ENCODE measurements at places on chromosomes 4 and X.

DNA sequence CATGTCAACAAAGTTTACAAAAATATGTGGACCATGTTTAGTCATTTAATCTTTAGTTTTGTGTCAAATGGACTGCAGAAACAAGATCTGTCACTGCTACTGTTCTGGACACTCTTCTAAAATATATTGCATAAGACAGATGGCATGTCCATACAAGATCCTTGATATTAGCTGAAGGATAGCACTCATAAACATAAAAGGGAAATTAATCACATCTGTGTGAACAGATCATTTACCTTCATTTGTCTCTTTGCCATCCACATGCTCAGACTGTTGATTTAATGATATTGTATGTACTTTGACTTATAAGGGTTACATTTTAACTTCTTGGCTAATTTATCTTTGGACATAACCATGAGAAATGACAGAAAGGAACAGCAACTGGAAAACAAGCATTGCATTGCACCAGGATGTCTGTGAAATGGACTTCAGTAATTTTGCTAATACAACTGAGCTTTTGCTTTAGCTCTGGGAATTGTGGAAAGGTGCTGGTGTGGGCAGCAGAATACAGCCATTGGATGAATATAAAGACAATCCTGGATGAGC, at the start of gene UGT2B7:
TSS of gene UGT2B7 (plus strand) at position 364 of the 546 bp plus-strand sequence. CDS start at position 411, 47 bp downstream.
- no peak for DNase-seq

DNA sequence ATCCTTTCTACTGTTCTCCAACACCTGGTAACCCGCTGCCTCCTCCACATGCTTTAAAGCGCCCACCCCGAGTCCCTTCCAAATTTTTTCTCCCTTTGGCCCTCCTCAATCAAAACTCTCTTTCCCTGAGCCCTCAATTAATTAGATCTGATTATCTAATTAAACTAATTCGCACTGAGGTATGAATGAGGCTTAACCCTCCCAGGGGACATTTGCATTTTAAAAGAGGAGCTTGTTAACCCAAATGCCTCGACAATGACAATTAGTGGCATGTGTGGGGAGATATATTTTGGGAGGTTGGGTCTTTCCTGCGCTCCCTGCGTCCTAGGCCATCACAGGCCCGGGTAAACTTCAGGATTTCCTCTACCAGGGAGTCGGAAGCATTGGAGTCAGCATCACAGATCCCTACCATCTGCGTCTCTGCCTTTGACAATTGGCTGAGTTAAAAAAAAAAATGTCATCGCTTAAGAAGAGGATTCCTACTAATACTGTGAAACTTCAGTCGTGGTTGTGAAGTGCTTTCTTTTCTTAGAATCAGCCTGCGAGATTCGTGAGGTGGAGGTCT, 50.6 kb downstream of the TENM3 start:
- DNase-seq = no peak

DNA sequence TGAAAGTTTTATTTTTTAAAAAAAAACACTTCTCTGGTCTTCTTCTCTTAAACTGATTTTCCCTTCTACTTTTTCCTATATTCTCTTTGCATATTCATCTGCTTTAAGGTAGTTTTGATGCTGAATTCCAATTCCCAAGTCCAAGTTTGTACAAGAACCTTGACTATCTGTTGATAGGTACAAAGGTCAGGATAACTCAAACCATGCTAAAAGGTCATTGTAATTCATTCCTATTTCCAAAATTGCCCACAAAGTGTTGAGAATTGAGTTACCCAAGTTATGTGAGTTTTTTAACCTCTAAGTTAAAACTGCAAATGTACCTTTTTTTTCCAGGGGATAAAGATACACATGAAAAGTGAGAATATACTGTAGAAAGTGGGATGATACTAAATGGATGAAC, 46.1 kb upstream of the TMEM192 start:
- DNase-seq = no peak

DNA sequence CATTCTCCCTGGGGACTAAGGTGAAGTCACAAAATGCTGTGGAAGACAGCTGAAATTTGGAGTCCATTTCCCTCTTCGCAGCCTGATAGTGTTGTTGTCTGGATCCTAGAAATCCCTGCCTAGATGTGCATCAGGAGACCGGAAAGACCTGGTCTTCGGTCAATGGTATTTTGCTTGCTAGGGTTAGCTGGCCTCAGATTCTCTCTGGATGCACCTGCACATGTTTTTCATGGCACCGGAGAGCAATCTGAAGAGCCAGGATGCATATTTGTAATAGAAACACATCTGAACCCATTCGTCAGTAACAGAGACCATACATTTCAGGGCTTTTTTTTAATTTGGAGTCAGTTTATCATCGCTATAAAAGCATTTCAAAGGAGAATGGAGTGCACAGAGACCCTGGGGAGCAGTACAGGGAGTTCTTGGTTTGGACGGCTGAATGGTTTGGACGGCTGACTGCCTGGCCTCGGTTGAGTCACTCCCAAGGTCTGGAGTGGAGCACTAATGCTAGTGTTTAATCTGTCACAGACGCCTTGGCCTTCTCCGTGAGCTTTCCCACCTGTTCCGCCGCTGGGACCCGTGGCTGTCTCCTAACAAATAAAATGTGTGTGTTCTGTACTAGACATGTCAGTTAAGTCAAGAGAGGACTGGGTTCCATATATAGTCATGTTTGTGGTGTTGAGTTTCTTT, 7.5 kb upstream of the PDLIM3 start:
- no peak for DNase-seq

DNA sequence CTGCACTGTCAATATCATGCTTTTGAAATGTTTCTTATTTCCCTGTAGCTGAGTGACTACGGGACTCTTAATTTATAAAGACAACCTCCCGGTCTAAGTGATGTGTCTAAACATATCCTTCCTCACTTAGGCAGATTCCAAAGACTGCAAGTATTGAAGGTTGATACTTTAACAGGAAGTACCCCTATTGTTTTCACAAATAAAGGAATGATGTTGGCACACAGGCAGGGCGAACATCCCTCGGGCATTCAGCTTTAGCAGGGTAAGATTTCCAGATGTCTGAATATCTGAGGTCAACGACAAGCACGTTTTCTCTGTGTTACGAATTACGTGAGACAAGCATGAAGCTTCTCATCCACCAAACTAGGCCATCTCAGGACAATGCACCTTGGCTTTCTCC, 638.0 kb upstream of the FRG1 start:
- no peak for DNase-seq

DNA sequence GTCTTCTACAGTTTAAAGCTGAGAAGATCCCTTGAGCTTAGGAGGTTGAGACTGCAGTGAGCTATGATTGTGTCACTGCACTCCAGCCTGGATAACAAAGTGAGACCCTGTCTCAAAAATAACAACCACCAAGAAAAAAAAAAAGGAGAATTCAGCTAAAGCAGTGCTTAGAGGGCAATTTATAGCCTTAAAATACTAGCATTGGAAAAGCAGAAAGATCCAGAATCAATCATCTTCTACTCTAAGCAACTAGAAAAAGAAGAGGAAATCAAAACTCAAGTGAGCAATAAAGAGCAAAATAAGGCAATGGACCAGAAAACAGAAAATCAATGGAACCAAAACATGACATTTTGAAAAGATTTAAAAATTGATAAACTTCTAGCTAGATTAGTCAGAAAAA, 639 bp upstream of the PI4K2B start:
- DNase-seq = no peak

GRCh38 chrX:114985967-114986592, 31.3 kb downstream of the IL13RA2 start:
- DNase-seq = no peak

- peak; percentile 31 for DNase-seq
These were observed 1.0 kb upstream of the ARHGAP4 start for GRCh38 chrX:153926858-153927671.

GRCh38 chr4:19857991-19858390, 393.7 kb upstream of the SLIT2 start:
- no peak for DNase-seq

- DNase-seq = no peak
These were observed 110.5 kb downstream of the ANXA3 start for GRCh38 chr4:78661921-78662521.

- DNase-seq = no peak
These were observed 158.1 kb downstream of the ATP10D start for GRCh38 chr4:47642985-47643760.

GRCh38 chrX:65241059-65241721, 264.9 kb upstream of the ZC4H2 start:
- DNase-seq = no peak

DNA sequence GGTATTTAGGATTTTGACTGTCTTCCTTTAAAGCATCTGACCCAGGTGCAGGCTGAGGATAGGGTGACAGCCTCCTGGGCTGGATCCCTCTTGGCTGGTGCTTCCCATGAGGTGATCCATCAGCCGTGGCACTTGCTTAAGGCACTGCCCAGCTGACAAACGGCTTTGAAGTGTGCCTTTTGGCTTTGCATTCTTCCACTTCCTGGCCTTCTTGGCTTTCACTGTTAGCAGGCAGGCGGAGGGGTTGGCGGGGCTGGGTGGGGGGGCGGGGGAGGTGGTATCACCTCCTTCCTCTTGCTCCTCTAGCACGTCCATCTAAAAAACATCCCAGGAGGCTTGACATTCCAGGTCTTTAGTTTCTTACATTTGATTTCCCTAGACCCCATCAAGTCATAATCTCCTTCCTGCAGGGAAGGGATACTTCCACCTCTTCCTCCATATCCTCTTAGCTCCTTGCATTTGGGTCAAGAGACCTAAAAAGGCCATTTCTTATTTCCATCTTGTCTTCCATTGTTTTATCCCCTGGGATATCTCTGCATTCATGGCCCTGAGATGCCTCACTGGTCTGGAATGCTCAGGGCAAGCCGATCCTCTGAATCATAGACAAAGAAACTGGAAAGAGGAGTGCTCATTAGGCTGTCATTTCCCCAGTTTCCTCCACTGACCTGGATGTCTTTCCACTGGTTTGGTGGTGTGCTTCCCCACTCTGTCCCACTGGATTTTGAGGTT, 11.3 kb upstream of the APLN start:
- no peak for DNase-seq

DNA sequence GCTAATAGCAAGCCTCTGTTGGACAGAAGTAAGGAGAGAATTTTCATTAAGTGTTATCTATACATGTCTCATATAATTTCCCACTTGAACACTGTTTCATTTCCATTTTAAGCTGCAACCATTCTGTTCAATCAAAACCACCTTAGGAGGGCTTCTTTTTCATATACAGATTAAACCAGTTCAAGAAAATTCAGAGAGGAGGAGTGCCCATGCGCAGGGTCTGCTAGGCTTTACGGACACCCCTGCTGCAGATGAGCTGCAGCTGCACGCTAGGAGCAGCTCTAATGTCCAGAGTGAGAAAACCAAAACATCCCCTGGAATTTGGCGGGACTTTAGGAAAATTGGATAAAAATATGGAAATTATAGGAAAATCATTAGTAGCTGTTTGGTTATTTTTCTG, 541.0 kb downstream of the SPRY1 start:
- DNase-seq = no peak

DNA sequence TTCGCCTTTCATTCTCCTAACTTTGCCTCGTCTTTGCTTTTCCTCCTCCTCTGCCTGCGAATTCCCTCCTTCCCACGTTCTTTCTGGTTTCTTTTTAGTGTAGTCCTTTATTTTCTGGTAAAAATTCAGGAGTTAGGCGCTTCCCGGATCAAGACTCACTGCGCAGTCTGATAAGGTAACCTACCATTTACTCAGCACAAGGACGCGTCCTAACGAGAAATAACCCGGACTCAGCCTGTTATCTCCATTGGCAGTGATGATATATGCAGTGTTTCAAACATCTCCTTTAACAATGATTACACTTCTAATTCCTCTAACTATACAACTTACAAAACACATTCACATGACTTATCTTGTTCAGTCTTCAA, 357 bp upstream of the ETNPPL start:
- DNase-seq = no peak

GRCh38 chrX:1486177-1486576, 33.5 kb upstream of the ASMTL start:
- DNase-seq = no peak

DNA sequence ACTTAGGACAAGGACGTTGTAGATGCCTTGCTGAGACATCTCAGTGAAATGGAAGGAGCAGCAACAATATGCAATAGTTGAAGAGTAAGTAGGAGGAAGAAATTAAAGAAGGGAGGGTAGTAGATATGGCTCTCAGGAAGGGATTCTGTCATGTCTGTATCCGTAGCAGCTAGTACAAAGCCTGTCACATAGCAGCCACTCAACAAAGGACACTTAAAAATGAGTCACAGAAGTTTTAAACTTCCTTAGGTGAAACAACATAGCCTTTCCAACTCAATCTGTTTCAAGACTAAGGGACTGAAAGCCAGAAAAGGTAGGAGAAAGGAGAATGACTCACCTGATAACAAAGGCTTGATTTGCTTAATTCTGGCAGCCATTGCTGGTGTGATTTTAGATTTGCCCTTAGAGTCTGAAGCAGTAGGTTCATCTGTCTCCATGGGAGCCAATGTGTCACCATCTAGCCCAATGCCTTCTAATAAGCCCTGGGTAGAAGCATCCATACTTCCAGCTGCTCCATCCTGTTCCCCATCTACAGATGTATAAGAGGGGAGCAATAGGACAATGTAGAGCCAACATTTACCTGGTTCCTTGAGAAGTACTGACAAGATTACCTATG, 86.6 kb downstream of the HUWE1 start:
- DNase-seq = no peak

DNA sequence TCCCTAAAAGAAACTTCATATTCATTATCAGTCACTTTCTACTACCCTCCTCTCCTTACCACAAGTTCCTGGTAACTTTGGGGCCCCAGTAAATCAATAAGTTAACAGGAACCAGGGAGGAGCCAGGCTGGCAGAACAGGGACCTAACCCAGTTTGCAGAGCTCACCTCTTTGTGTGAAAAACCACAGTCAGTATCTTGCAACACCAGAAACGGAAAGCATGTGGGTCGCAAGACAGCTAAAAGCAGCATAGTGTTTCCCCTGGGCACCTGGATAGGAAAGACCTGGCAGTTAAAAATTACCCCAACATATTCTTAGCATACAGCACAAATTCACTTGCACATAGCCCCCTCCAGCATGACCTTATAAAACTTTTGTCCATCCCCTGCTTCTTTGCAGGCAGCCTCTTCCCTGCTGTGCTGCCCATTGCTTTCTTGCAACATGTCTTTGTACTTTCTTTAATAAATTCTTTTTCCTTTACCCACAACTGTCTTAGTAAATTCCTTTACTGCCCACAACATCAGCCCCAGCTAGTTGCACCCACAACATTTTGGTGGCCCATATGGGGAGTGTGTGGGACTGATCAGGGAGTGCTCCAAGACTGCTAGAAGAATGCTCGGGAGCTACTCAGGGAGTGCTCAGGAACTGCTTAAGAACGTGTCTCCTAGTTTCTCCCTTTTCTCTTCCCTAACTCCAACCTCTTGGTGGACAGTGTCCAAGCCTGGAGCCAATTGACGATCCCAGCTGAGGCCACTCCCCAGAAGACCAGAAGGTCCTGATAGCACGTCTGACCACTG, 83.4 kb downstream of the MSN start:
- peak; percentile 67 for DNase-seq

- no peak for DNase-seq
These were observed 31.3 kb upstream of the LONRF3 start for GRCh38 chrX:118943102-118943501.

- DNase-seq = no peak
These were observed 25.3 kb downstream of the FAM47E start for GRCh38 chr4:76276813-76277212.

Measured in KG1 (cell line).